ENCODE measurements at places on chromosomes 13 and 19.

GRCh38 chr19:29843180-29844051, 31.6 kb downstream of the CCNE1 start:
- DNase-seq: no peak

DNA sequence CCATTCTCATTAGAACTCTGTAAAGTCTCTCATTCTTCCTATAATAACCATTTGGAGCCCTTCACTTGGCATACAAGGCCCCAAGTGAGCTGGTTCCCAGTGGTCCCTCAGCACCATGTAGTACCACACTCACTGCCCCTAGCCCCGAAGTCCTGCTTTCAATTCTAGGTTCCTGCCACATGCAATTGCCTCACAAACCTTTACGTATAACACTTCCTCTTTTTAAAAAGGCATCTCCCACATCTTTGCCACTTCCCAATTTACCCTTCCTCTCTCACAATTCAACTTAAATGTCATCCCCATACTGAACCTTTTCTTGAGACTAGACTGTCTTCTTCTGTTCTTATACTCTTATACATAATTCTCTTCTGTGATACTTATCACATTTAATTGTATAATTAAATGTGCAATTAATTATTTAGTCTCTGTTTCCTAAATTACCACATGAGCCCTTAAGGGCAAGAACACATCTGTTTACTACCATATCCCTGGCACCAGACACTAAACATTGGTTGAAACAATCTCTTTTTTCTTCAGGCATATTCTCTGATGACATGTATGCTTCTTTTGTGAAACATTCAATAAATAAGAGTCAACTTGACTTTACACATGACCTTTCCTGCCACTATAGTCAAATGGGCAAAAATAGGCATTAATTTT, 304.0 kb downstream of the SPRY2 start:
- no peak for DNase-seq

DNA sequence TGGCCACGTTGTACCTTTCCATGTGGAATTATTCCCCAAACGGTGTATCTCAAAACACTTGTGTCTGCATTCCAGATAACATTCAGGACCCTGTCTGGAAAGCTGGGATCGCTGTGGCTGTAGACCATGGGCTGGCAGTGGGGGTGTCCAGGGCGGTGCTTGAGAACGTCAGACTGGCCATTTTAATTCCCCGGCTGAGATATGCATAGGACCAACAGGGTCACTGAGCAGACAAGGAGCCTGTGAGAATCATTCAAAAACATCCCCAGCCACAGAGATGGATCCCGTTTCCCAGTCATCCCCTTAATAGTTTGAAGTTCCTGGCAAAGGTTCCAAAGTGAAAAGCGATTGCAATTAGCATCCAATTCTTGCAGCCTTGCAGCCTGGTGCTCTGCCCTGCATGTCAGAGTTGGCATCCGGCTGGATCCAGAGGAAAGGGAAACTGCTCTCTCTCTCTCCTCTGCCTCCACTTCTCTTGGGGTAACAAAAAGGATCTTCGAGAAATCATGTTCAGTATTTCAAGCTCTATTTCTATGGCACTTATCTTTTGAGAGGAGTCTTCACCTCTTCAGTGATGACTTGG, 41.6 kb downstream of the IFT88 start:
- DNase-seq: no peak

- no peak for DNase-seq
Measured at GRCh38 chr19:48868114-48868886, at the start of gene PLEKHA4. Gene PLEKHA4, minus strand, starts transcription at chr19:48868617. Its CDS starts 997 bp downstream, at chr19:48867620.

GRCh38 chr13:66860878-66861417, 369.2 kb downstream of the PCDH9 start:
- DNase-seq: no peak

GRCh38 chr13:112951674-112952371, 17.2 kb upstream of the MCF2L start:
- no peak for DNase-seq

- no peak for DNase-seq
Measured at GRCh38 chr13:112574416-112574815, 13.5 kb downstream of the TUBGCP3 start.

Data from activated naive CD4-positive, alpha-beta T cell treated with Interleukin-2 at 50 U/mL for 16 hours (primary cell).